ENCODE measurements at places on chromosomes 7 and 10. TPM values are rescaled to one million over a fixed set of nuclear protein-coding genes. Genes with fewer than 3 reads are reported as not detected.
A peak's percentile ranks its signal among the peaks of the same experiment; 100 is the strongest.

The PLEKHS1 gene
- total RNA-seq: not detected

DNA sequence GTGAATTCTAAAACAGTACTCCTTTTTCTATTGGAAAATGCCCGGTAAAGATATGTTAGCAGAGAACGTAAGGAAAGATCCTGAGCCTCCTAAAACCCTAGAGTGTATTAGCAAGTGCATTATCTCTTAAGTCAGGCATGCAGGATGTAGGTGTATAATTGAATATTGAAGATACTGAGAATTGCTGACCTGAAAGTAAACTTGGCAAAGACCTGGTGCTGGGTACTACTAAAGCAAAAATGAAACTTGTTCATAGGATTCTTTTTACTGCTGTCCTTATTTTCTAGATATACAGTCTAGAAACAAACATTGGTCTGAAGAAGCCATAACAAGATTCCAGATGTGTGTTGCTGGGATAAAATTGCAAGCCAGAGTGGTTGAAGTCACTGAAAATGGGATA is 18.8 kb upstream of the VWA2 start:
- no peaks in the 10 kb centered on the region for H3K4me1 ChIP-seq
- peaks cover 18% of the 10 kb centered on the region for H3K27me3 ChIP-seq
- H3K36me3 ChIP-seq: no peaks in the 10 kb centered on the region
- no peak for DNase-seq

The GPC2 gene
- 1.0 TPM for total RNA-seq

The SAMD8 gene
- 29.1 TPM for total RNA-seq

DNA sequence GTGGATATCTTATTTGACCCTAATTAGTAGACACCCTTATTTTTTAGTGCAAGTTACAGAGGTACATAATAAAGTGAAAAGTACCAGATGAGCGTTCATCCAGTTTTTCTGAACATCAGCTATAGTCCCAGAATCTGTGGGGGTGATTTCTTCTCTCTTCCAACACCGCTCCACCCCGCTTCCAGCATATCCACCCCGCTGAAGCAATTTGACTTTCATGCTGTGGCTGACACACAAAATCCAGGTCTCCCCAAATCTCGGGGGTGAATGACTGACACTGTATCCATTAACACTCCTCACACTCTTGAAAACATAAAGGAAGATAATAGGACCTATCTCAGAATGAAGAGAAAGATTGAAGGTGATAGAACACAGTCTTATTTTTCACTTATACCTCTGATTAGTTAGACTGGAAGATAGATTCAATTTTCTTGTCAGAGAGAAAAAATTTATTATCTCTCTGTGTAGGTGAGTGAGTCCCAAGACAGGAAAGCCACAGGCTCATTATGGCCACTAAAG is 143.4 kb downstream of the ANLN start:
- H3K4me1 ChIP-seq: peaks cover 2% of the 10 kb centered on the region
- no peaks in the 10 kb centered on the region for H3K36me3 ChIP-seq
- no peak overlapping the region for H3K27ac ChIP-seq
- no peak for DNase-seq
- H3K27me3 ChIP-seq: peaks cover 1% of the 10 kb centered on the region

- no peak overlapping the region for H3K4me3 ChIP-seq
- H3K27ac ChIP-seq: no peak overlapping the region
- no peaks in the 10 kb centered on the region for H3K4me1 ChIP-seq
- no peak for DNase-seq
- H3K27me3 ChIP-seq: no peaks in the 10 kb centered on the region
Observed at GRCh38 chr7:51613911-51614357, 297.3 kb upstream of the COBL start.

The PPP1R17 gene
- not detected for total RNA-seq

GRCh38 chr7:131298608-131298992 is 29.1 kb upstream of the MKLN1 start:
- no peaks in the 10 kb centered on the region for H3K36me3 ChIP-seq
- H3K27me3 ChIP-seq: peaks cover 5% of the 10 kb centered on the region
- no peak for DNase-seq
- peaks cover 17% of the 10 kb centered on the region for H3K4me1 ChIP-seq
- no peak overlapping the region for H3K4me3 ChIP-seq

DNA sequence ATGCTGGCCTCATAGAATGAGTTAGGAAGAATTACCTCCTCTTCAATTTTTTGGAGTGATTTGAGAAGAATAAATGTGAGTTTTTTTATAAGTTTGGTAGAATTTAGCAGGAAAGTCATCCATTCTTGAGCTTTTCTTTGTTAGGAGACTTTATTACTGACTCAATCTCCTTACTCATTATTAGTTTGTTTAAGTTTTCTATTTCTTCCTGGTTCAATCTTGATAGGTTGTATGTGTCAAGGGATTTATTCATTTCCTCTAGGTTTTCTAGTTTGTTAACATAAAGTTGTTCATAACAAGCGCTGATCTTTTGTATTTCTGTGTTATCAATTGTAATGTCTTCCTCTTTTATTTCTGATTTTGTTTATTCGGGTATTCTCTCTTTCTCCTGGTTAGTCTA is 47.4 kb downstream of the BICC1 start:
- DNase-seq: no peak
- H3K27me3 ChIP-seq: no peaks in the 10 kb centered on the region
- no peak overlapping the region for H3K4me3 ChIP-seq
- H3K4me1 ChIP-seq: peaks cover 70% of the 10 kb centered on the region
- peak overlapping the region; percentile 13 for H3K27ac ChIP-seq
- H3K36me3 ChIP-seq: peaks cover 47% of the 10 kb centered on the region

DNA sequence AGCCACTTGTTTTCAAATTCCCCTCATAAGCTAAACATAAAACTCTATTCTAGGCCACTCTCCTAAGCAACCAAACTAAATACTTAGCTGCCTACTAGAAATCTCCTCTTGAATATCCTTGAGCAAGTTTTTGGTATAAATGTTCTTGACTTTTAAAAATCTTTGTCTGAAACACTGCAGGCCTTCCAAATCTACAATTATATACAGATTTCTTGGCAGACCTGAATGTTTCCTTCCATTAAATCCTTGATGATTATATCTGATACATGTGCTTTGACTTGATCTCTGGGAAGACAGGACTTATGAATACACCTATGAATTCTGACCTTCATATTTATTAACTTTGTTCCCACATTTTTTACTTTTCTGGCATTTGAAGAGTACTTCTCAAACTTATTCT is 314.5 kb downstream of the CACNA2D1 start:
- H3K36me3 ChIP-seq: peaks cover 16% of the 10 kb centered on the region
- H3K27ac ChIP-seq: no peak overlapping the region
- no peaks in the 10 kb centered on the region for H3K27me3 ChIP-seq
- peaks cover 9% of the 10 kb centered on the region for H3K4me1 ChIP-seq
